ENCODE measurements at places on chromosomes 12 and 14.

DNA sequence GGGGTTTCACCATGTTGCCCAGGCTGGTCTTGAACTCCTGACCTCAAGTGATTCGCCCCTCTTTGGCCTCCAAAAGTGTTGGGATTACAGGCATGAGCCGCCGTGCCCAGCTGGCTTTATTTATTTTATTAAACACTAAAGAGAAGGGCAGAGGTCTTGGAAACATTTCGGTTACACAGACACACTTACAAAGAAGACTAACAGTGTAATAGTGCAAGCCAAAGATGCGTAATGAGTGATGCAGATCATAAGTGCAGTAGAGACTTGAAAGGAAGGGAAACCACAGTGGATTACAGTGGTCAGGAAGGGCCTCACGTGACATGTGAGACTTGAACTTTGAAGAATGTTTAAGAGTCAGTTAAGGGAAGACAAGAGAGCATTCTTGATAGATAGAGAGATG, 33.9 kb upstream of the CDK17 start:
- DNase-seq, result no peak

- no peak for DNase-seq
These were observed 71.9 kb downstream of the NTF3 start for GRCh38 chr12:5503774-5504173.

DNA sequence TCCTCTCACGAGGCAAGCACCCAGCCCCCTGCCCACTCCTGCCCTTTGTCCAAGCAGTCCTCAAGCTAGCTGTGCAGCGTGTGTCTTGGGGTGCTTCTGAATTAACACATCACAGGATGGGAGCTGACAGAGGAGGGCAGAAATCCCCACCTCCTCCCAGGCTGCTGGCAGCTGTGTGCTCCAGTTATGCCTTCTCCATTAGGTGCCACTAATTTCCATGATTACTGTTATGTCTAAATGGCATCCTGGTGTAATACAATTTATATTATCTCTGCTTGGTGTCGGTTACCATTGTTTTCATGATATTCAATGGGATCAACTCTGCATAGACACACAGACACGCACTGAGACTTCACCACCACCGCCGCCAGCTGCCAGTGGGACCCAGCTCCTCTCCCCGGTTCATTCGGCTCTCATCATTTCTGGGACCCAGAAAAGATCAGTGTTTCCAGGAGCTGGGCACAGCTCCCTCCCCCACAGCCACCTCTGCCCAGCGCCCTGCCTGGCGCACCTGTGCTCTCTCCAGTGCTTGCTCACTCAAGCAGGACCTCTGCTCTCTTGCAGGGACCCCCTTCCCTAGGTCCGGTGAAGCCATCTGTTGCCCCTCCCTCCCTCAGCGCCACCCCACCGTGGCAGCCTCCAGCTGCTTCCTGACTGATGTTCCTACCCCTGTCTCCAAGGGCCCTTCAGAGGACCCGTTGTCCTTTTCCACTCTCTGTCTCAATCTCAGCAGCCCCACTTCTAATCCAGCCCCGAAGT, 167.5 kb upstream of the FKBP4 start:
- no peak for DNase-seq

DNA sequence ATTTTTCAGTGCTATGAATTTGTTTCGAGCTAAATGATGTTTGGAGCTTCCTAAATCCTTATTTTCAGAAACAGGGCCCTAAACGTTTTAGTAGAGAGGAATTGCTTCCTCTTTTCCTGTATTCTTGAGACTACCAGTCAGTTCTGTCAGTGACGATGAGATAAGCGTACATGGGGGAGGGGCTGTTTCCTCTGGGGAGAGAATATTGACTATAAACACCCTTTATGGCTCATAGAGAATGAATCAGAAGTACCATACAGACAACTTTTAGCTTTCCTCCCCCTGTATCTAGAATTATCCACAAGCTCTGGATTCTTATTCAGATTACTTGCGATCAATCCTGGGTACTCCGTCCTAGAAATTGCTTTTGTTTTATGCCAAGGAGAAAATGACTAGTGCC, 5.1 kb downstream of the TBK1 start:
- no peak for DNase-seq

GRCh38 chr12:108685469-108686260, 45.7 kb downstream of the CORO1C start:
- no peak for DNase-seq

GRCh38 chr14:72013721-72014345, 81.6 kb downstream of the RGS6 start:
- DNase-seq, result no peak

GRCh38 chr12:111024205-111024801, 103.9 kb upstream of the MYL2 start:
- no peak for DNase-seq

DNA sequence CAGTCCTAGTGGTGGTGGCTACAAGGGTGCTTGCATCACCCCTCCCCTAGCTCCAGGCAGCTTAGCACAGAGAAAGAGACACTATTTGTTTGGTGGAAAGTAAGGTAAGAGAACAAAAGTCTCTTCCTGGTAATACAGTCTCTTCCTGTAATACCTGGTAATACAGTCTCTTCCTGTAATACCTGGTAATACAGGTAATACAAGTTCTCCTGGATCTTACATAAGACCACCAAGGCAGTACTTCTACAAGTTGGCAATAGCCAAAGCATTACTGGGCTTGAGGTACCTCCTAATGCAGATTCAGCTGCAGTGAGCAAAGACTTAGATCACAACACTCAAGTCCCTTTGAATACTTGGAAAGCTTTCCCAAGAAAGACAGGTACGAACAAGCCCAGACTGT, 77.0 kb downstream of the CATSPERB start:
- no peak for DNase-seq

GRCh38 chr12:116259800-116260577, 17.5 kb downstream of the MED13L start:
- no peak for DNase-seq

- no peak for DNase-seq
These were observed 90.8 kb downstream of the BCL11B start for GRCh38 chr14:99181241-99181640.

DNA sequence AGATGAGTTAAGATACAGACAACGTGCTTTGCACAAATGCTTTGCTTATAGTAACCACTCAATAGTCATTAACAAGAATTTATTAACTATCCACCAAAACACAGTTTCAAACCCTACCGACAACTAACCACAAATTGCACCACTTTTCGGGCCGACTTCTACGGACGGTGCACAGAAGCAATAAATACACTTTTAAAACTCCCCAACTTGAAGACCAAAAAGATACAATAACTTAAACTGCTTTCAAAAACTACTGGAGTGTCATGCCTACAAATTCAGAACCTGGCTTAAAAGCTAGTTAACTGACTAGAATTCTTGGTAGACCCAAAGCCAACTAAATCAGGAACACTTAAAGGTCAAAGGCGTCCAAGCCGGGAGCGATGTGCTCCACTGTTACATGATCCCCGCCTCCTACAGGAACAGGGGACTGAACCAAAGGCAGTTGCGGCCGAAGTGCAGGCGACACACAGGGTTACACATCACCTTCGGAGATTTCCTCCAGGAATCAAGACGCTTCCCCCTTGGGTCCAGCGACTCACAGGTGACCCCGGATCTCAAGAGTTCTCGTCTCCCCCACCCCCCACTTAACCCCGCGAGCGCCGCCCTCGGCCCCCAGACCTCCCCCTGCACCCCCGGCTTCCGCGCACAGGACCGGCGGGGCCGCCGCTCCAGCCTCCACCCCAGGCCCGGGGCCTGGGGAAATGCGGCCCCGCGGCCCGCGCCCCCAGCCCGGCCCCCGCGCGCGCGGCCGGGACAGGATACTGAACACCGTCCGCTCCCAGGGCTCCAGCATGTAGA, 507 bp downstream of the SPTSSA start:
- no peak for DNase-seq

DNA sequence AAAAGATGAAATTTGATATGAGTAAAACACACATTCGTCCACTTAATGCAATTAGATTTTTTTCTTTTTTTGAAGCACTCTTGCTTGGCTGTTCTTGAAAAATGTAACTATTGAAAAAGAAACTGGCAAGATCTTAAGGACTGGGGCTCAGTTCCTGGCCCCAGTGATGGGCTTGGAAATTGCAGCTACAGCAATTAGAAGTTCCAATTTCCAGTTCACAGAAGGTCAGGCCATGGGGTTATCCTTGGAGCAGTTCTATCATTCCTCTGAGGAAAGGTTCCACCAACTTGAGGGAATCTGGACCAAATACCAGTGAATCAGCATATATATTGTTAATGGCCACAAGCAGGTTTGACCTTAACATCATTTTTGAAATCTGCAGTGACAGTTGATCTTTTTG, 18.9 kb downstream of the IGF1 start:
- no peak for DNase-seq

DNA sequence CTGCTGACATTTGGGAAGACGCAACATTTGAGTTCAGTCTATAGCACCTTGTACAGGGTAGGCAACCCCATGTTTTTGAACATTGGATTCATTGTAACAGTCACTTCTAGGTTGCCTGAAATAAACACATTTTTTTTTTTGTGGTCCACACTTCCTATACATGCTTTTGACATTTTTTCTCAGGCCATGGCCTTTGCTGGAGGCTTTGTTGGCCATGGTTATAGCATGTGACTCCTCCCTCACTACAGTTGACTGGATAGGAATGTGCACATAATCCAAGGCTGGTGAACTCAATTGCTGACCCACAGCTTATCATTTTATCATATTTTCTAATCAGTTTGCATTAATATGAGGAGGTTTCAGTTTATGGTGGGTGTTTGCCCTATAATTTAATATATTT, 60.6 kb downstream of the TMEM117 start:
- no peak for DNase-seq

DNA sequence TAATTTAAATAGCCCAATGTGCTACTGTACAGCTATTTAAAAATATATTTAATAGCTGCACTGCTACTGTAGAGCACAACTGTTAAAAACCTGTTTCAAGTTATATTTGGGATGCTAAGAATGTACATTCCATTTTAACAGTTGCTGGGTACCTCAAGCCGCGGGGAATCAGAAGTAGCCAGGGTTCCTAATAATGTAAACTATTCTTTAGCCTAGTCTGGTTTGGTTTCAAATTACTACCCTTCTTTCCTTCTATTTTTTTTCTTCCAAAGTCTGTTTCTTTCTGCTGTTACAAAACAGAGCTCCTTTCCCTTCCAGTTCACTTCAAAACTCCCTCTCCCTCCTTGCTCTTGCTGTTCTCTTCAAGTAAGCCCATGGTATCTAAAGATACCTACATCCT, 21.3 kb downstream of the SCAF11 start:
- DNase-seq, result no peak

DNA sequence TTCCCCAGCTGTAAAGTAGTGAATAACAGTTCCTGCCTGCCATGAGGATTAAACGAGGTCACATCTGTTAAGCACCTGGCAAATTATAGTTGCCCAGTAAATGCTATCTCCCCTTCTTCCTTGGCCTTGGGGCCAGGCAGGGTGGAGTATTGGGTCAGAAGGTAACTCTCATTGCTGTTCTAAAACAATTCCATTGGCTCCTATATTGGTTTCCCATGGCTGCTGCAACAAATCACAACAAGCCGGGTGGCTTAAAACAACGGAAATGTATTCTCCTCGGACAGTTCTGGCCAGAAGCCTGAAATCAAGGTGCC, 31.9 kb downstream of the MMAB start:
- DNase-seq, result no peak

DNA sequence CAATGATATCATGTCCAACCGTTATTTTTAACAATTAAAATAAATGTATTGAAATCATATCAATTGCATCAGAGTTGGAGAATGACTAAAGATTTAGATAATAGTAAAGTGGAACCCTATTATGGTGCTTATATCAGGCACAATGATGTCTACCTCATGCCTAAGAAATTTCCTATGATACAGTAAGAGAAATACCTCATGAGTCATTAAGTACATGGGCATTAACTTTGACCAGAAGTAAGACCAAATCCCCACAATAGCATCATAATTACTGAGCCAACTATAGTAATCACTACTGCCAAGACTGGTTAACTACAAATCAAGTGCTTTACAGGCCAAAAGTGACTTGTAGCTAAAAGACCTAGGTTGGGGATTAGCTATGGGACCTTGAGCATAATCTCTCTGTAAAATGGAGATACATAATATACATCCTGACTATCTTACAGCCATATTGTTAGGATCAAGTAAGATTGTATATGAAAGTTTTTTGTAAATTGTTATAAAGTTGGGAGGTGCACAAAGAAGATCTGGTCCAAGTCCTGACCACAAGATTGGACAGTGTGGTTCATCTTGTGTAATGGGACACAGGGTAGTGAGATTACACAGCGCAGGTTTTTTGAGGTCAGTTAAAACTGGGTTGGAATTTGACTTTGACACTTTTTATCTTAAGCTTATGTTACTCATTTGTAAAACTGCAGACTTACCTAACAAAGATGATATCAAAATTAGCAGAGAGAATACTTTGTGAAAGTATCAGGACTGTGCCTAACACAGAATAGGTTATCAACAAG, 60.5 kb downstream of the ERGIC2 start:
- DNase-seq, result no peak

- DNase-seq, result no peak
These were observed 275.2 kb upstream of the FLRT2 start for GRCh38 chr14:85254711-85255110.

GRCh38 chr12:31922341-31923062, 36.7 kb upstream of the RESF1 start:
- DNase-seq, result no peak

DNA sequence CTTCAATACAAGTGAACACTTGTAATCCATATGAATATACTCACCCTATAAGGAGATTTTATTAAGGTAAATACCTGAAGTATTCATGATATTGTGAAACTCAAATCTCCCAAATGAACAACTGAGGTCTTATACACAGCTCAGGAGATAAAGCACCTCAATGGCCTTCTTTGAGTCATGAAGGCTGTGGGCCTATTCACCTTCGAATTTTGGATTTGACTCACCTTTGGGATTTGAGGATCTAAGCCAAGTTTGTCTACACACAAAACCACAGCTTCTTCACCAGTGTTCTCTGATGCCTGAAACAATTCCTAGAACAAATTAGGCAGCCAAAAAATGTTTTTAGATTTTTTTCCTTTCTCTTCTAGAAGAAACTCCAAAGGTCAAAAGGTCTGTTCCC, 194.1 kb downstream of the NUAK1 start:
- DNase-seq, result no peak

DNA sequence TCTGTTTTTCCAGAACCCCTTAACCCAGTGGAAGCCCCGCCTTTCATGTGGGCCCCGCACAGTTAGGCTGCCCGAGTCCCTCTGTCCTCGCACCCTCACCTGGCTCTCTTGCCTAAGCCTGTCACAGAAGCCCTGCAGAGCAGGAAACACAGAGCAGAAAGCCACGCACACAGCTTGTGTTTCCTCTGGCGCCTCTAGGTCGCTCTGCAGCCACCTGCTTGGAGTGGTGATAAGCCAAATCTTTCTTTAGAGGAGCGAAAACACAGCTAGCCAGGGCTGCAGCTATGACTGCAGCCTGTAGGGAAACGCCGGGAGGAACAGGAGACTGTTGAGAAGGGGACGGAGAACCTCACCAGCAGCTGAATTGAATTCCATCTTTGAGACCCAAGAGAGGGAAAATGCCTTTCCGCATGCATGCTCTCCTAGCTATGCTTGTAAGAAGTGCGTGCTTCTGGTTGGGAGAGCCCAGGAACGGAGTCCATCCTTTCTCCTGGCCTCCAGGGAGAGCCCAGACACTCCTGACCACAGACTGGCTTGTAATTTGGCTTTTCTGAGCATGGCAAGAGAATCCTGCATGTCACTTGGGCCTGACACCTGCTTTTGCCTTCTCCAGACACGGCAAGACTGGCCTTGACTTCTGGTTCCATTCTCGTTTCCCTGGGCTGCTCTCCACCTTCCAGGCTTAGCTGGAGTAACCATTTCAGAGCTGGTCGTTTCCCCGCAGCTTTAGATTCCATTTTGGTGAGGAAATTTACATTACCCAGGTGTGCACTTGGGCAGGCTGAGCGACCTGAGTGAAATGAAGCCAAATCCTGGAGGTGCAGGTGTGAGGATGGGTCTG, 301.6 kb downstream of the CACNA1C start:
- DNase-seq, result no peak

- DNase-seq, result no peak
These were observed 1.7 kb upstream of the RBM23 start for GRCh38 chr14:22920697-22921096.

All from cortex of kidney (tissue), 1 donor.